Stimulated activated CD4-positive, alpha-beta T cell treated with anti-CD3 and anti-CD28 coated beads, Interleukin-2, amount 100 ng/mL, for 24 hours (primary cell): ENCODE measurements at places on chromosomes 6 and 20.

- DNase-seq = no peak
Measured at GRCh38 chr6:108417027-108417426, 122.2 kb downstream of the AFG1L start.

DNA sequence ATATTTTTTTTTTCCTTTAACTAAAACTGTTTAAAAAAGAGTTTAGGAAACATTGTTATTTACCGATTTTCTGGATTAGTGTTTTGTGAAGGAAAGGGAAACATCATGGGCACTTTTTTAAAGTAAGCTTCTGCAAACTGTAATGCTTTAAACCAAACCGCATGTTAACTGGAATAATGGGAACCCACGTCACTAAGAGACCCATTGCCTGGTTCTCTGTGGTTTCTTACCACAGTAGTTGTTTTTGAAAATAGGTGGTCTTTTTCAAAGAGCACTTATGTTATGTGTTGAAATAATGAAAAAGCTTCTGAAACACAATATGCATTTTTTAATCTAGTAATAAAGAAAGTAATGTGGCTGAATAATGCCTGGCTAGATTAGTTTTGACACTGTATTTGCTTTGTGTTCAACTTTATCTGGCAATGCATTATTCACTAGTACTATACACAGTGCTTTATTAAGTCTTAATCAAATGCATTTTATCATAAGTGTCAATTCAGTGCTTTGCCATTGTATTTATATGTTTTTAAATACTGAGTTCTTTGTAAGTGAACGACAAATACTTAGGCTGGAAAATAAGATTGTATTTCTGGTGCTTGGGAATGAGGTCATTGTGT lies 754.1 kb upstream of the FLRT3 start:
- no peak for DNase-seq

- no peak for DNase-seq
Measured at GRCh38 chr20:45462711-45463509, 6.6 kb upstream of the WFDC2 start.

- DNase-seq = peak; percentile 54
Measured at GRCh38 chr6:143026696-143027449, 33.8 kb upstream of the AIG1 start.

GRCh38 chr6:51868591-51869355 lies 218.6 kb downstream of the PKHD1 start:
- no peak for DNase-seq

DNA sequence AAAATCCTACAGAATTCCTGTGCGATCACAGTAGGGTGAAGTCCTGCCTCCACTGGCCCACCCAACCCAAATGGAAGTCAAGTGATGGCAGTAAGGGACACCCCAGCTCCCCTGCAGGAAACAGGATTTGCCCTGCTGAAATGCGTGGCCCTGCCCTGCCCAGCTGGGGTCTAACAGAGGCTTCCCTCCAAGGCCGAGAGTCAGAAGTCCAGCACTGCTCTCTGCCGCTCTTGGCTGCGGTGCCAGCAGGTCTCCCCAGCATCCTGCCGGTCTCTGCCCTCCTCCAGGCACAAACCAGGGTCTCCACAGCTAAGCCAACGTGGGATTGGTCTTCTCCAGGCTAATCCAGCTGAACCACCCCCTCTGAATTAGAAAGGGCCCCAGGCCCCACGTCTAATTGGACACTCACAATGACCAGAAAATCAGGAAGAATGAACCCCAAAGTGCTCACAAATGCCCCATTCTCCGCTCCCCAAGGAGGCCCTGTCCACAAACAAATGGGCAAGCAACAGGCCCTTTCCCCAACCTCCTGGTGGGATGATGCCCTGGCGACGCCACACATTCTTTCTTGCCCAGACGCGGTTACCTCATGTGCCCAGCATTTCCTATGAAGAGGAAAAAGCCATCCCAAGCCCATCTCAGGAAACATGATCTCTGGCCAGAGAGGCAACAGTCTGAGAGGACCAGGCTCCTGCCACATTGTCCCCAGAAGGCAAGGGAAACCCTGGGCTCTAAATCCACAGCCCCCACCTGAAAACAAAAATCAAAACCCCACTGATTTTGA lies 117.2 kb downstream of the BANF2 start:
- no peak for DNase-seq

DNA sequence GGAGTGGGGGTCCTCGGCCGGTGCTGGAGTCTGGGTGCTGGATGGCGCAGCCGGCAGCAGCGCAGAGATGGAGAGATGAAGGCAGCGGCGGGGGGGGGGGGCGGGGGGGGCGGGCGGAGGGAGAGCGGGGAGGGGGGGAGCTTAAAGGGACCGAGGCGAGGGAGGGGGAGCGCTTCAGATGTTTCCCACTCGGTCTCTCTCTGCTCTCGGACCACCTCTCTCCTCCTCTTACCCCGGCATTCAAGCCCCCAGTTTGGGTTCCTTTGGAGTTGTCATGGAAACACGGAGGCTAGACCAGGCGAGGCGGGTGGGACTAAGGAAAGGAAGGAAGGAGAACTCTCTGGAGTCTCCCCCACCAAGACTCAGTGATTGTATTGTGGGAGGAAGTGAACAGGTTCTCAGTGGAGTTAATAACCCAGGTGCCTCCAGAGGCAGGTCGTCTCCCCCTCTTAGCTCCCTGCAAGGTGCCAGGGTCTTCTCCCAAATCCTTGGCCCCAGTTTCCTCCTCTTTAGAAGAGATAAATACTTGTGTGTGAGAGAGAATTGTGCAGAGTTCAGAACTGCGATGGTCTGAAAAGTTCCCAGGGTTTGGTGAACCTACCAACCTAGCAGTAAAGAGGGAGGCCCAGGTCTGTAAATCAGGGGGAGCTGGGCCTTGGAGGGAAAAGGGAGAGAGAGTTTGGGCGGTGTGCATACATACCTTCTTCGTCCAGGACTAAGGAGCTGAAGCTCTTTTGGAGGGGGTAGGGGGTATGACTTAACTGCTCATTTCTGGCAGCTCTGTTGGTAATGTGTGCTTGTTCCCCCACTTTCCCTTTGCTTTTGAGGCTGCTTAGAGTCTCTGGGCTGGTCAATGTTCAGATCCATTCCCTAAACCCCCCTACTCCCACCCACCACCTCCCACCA lies at the start of gene PRRT1:
PRRT1 (minus strand) TSS at position 77 of the 906 bp plus-strand sequence. CDS start 112 bp downstream, outside the sequence.
- no peak for DNase-seq

GRCh38 chr6:11404081-11404480 lies 133.5 kb upstream of the TMEM170B start:
- no peak for DNase-seq

DNA sequence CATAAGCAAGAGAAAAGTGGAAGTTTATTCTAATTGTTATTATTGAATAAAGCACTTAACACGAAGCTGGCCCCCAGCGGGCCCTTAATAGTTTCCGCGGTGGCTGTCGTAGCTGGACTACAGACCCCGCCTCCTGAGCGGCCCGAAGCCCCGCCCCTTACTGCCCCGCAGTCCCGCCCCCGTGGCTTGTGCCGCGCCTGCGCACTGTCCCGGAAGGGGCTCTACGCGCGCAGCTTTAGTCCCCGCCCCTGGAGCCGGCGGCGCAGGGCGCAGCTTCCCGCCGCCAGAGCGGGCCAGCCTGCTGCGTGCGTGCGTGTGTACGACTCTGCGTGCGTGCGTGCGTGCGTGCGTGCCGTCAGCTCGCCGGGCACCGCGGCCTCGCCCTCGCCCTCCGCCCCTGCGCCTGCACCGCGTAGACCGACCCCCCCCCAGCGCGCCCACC lies at the start of gene VAPB:
VAPB (plus strand) TSS at position 348 of the 442 bp plus-strand sequence. CDS start 231 bp downstream, outside the sequence.
- DNase-seq = peak; percentile 96

DNA sequence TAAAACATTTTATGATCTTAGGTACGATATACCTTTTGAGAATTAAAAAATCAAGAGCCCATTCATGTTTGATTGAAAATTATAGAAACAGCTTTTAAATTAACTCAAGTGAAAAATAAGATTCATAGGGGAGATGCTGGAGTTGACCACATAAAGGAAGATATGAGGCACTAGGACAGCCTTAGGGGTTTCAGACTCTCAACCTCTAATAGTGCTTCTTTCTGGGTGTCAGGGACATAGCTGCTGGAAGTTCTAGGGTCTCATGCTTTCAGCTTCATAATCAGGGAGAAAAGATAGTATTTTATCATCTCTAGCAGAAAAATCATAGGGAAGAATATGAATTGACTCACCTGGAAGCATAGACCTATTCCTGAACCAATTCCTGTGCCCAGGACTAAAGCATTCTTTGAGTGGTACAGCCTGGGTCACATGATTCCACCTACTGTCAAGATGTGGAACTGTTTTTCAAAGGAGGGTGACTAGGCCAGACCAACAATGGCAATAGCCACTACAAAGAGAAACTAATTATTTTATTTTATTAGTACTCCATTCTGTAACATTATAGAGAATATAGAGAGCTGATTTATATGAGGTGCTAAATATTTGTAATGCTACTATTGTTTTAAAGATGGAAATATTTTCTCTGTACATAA lies 27.8 kb upstream of the CENPW start:
- DNase-seq = no peak

- DNase-seq = no peak
Measured at GRCh38 chr6:7730784-7731227, 4.9 kb downstream of the BMP6 start.

DNA sequence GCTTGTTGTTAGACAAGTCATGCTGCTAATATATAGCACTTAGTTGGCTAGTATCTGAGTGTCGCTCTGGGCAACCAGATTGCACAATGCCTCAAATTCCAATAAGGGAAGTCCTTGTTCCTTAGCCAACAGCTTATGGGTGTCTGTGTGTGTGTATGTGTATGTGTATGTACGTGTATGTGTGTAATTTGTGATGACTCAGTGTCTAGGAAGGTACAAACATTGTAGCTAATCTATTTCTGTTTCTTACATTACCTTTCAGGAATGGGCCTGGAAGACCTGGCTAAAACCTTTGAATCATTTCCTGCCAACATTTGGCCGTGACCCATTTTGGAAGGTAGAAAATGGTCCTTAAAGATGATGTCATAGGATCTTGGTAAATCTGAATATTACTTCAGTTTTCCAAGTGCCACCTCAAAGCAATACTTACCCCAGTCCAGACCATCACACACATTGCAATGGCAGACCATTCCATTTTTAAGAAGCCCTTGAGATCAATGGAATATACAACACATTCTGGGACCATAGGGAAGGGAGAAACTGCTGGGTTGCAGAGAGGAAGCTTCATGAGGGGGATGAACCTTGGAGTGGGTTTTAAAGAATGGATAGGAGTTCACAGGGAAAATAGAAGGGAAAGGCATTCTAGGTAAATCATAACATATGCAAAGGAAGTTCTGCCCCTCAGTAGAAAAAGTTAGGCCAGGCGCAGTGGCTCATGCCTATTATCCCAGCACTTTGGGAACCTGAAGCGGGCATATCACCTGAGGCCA lies 25.1 kb downstream of the NEDD9 start:
- DNase-seq = no peak

GRCh38 chr6:44697327-44697726 lies 309.8 kb downstream of the CDC5L start:
- no peak for DNase-seq

DNA sequence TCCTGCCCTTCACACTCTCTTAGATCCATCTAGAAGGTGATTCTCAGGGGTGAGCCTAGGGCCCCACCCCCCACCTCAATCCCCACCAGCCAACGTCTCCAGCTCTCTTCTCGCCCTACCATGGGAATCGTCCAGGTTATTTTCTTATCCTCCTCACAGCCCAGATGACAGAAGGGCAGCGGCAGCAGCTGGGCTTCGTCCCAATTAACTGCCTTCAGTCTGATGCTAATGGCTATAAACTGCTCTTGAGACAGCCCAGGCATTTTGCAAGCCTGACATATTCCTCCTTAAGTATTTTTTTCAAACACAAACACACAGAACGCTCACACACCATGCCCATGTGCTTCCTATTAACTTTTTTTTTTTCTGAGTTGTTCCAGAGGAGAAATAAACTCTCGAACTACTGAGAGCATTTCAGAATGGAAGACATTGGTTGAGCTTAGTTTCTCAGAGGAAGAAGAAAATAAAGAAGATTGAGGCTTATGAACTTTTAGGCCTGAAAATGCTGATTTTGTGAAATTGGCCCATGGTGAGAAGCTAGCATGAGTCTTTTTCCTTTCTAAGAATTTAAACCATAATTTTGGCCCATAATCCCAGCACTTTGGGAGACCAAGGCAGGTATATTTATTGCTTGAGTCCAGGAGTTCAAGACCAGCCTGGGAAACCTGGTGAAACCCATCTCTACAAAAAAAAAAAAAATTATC lies 124.6 kb downstream of the EYA2 start:
- DNase-seq = no peak

- DNase-seq = no peak
Measured at GRCh38 chr6:35312807-35313206, 15.2 kb downstream of the DEF6 start.

- no peak for DNase-seq
Measured at GRCh38 chr6:100514660-100515059, 49.9 kb upstream of the SIM1 start.

GRCh38 chr6:156988276-156989158 lies 211.3 kb downstream of the ARID1B start:
- no peak for DNase-seq

- DNase-seq = no peak
Measured at GRCh38 chr20:50215926-50216325, 25.3 kb downstream of the CEBPB start.

DNA sequence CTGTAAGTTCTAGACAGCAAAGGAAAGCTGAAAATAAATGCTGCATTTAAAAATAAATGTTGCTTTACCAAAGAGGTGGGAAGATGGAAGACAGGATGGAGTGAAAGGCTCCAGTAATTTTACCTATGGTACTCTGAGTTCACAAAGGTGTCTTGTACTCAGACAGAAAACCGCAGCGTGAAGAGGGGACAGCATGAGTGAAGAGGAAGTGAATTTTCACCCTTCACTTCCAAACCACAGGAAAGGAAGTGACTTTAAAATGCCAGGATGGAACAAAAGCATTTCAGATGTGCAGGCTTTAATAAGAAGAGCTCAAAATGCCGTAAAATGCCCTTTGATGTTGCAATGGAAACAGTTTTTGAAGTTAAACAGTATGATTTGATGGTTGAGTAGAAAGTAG lies 91.2 kb upstream of the TINAG start:
- no peak for DNase-seq

DNA sequence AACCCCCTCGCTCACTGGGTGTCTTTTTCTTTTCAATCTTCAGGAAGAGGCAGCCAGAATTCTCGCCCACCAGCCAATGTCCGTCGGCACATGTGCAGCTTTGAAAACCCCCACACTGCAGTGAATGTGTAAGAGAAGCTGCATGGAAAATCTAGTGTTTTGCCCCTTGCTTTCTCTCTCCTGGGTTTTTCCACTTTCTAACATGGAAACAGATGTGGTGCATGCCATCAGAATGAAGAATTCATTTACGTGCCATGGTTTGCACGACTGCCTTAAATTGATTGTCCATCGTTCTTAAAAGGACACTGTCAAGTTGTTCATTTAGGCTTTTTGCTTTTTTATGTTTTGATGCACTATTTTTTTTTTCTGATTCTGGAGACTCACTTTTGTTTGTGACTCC lies 117.1 kb upstream of the RAB32 start:
- DNase-seq = no peak

DNA sequence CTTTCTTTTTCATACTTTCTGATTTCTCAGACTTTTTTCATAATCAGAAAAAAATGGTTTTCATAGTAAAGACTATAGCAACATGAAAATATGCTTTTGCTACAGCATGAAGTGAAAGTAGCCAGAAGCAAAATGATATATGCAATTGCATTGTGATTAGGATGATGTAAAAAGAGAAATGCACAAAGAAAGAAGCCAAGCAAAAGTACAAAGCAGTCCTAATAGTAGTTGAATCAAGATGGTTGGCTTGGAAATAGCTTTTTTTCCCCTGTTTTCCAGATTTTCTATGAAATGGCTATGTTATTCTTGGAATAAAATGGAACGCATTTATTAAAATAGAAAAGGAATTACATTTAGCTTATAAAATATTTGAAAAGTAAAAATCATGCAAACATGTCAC lies 77.3 kb downstream of the SEL1L2 start:
- DNase-seq = no peak
